AG09309 (cell line): ENCODE measurements at places on chromosomes 16 and 17.

GRCh38 chr16:65376601-65377000 lies 254.7 kb upstream of the CDH11 start:
- DNase-seq, result no peak

GRCh38 chr17:21029036-21029435 lies 13.8 kb downstream of the USP22 start:
- DNase-seq, result peak; percentile 48

DNA sequence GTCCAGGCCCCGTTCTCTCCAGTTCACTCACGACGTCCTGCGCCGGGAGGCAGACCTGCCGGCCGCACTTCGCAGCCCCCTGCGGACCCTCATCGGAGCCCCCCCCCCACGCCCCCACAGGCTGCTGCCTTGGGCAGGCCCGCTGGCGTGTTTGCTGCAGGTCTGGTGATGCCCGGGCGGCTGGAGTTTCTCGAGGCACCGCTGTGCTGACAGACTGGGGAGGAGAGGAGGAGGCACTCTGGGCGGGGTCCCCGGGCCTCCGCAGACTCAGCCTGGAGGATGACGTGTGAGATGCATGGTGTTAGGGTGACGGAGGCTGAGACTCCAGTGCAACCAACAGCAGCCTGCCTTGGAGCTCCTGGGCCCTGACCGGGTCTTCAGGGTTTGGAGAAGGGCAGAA lies 24.1 kb downstream of the BAIAP2 start:
- no peak for DNase-seq

DNA sequence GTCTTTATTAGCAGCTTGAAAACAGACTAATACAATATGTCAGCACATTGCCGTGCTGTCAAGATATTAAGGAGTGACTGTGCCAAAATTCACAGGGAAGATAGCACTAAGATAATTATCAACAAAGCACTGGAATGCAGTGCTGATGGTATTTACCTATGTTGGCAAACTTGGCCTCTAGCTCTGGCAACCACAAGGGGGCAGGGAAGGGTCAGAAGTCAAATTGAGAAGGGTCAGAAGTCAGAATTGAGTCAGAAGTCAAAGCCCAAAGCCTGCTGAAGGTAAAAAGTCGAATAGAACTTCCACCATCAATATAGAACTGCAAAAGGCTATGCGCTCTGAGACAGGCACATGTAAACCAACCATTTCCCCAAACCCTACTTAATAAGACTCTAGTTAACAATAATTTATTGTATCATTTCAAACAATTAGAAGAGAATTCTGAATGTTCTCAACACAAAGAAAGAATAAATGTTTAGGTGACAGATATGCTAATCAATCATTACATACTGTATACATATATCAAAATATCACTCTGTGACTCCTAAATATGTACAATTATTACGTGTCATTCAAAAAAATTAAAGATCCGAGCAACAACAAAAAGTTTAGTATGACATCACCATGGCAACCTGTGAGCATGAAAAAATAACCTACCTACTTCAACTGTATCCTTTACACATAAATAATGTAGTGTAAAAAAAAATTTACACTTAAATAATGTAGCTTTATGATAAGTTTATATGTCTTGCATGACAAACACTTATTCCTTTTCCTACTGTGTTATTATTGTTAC lies 916.1 kb downstream of the KCNJ2 start:
- DNase-seq, result no peak

GRCh38 chr16:279531-279930 lies 860 bp upstream of the ARHGDIG start:
- no peak for DNase-seq

- no peak for DNase-seq
These were observed 92.4 kb downstream of the CBLN1 start for GRCh38 chr16:49189286-49189685.

DNA sequence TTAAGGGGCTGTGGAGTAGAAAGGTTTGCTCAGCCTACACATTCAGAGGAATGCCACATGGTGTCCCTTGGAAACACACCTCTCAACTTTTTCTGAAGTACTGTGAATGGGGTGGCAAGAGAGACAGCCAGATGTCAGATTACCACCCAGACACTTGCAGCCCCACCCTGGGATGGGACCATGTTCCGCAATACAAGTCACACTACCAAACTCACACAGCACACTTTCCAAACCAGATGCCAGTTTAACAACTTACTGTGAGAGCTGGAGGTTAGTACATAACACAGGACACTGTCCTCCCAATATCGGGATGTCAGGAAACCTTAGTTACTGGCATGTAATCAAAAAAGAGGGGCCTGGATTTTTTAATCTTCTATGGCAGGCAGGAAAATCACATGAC lies 7.9 kb downstream of the USP7 start:
- DNase-seq, result no peak

DNA sequence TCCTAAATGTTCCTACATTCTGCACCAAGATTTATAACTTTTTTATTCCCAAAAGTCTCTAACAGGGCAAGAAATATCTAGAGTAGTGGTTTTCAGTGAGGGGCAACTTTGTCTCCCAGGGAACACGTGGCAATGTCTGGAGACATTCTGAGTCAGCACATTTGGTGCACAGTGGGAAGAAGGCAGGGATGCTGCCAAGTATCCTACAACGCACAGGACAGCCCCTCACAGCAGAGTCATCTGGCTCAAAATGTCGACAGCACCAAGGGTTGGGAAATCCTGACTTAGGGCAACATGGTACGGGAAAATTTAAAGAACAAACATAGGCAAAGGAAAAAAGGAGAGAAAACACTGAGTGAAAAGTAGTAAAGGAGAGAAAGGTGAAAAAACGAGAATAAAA lies 61.8 kb downstream of the SMG6 start:
- no peak for DNase-seq

GRCh38 chr17:37791447-37792399 lies 46.9 kb upstream of the HNF1B start:
- peak; percentile 62 for DNase-seq

GRCh38 chr17:57468932-57469775 lies 212.8 kb downstream of the MSI2 start:
- no peak for DNase-seq

DNA sequence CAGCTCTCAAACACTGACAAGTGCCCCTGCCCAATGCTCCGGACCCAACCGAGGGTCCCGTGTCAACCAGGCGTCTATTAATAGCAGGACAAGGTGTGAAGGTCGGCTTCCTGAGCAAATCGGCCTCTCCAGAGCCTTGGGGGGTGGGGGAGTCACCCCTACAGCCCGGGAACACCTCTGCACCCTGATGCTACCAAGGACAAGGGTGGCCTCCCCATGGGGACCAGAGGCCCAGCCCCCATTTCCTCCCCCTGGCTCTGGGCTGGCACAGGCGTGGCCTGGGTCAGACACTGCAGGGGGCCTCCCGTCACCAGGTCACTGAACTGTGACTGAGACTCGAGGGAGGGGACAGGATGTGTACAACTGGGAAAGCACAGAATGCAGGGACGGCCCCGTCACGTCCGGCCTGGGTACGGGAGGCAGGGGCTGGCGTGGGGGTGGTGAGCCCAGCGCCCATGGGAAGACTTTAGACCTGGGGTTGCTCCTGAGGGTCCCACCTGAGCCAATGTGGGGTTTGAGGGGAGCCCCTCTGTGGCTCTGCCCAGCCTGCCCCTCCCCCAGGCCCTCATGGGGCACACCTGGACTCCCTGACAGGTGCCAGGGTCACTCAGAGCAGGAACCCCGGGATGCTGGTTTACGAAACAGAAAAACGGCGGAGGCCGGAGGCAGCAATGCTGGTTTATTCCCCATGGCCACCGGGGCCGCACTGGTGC lies 579 bp upstream of the CYBA start:
- DNase-seq, result no peak

- no peak for DNase-seq
These were observed 698.2 kb downstream of the MAF start for GRCh38 chr16:78902321-78902720.

- no peak for DNase-seq
These were observed 17.4 kb downstream of the ADGRG1 start for GRCh38 chr16:57645691-57646387.

DNA sequence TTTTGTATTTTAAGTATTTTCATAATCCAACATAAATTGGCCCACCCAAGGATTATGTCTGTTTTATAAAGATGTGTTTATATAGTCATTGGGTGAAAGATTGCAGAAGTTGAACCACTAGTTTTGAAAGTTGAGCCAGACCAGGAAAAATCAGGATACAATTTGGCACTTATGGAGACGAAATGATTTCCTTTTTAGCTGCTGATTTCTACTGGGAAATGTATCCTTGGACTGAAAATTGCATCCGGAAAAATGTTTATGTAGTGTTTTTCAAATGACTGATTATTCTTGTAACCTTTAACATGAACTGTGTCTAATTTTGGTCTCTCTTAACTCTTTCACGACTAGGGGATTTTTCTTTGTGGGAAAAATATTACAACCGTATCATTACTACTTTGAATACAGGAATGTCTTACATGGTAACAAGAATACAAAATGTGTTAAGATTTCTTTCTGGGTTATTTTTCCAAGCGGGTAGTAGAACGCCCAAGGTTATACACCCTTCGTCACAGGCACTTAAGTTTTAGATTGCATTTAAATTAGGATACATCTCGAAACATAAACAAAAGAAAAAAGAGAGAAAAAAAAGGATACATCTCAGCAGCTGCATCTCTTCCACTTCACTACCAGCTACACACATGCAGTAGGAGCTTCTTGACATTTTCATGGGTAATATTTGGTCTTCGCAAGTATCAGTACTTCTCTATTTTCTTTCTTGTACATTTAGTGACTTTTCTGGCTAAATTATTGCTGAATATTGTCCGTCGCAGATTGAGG lies 273.0 kb upstream of the TBX2 start:
- no peak for DNase-seq

- DNase-seq, result no peak
These were observed 39.1 kb downstream of the HOXB1 start for GRCh38 chr17:48491527-48492273.

DNA sequence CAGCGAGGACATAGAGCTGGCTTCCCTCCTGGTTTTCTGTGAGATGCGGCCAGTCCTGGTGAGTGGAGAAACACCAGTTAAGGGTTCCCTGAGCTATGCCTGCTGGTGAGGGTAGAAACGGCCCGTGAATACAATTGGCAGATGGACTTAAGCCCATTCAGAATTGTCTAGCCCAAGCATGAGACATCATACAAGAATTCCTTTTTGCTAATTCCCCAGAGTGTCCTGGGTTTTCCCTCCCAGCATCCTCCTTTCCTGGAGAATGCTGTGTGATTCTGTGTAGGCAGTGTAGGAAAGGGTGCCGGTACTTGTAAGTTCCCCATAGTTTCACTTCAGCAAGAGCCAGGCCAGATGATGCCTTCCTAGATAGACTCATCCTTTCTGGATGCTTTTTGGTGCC lies 65.1 kb downstream of the SDR42E1 start:
- DNase-seq, result peak; percentile 14

- no peak for DNase-seq
These were observed 323.7 kb upstream of the CDH11 start for GRCh38 chr16:65445313-65446260.

DNA sequence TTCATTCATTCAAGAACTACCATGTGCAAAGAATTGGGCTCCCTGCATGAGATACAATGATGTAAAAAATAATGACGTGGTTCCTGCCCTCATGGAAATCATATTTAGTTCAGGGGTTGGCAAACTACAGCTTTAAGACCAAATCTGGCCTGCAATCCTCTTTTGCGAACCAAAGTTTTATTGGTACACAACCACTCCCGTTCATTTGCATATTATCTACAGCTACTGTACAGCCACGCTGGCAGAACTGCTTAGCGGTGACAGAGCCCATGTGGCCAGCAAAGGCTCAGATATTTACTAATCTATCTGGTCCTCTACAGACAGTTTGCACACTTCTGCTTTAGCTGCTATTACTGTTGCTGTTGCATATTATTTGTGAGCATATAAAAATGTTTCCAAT lies 167.7 kb downstream of the XYLT1 start:
- DNase-seq, result no peak

GRCh38 chr16:20359997-20360396 lies 7.5 kb upstream of the UMOD start:
- DNase-seq, result no peak

DNA sequence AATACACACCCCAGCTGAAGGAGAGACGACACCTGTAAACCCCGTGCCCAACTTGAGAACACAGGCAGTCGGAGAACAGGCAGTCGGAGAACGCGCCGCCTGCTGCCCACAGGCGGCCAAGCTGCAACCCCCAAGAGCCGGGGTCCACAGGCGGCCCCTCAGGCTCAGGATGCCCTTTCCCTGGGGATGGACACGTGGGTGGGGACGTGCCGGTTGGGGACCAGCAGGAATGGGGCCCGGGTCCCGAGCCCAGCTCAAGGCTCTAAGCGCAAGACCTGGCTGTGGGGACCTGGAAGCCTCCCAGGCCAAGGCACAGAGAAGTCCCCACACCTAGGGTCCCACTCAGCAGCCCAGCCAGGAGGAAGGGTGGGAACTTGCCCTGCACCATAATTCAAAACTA lies 79.5 kb upstream of the GNG13 start:
- no peak for DNase-seq

- no peak for DNase-seq
These were observed 2.9 kb downstream of the CHD9 start for GRCh38 chr16:53057658-53058057.

DNA sequence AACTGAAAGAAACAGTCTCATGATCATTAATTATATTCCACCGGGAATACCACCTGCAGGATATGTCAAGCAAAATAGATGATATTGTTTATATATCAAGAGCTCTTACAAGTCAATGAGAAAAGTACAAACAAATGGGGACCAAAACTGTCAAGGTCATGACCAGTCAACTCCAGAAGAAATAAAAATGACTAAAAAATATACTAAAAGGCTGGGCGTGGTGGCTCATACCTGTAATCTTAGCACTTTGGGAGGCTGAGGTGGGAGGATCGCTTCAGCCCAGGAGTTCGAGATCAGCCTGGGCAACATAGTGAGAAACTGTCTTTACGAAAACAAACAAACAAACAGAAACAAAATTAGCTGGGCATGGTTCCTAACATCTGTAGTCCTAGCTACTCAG lies 49.8 kb upstream of the SCNN1B start:
- no peak for DNase-seq

DNA sequence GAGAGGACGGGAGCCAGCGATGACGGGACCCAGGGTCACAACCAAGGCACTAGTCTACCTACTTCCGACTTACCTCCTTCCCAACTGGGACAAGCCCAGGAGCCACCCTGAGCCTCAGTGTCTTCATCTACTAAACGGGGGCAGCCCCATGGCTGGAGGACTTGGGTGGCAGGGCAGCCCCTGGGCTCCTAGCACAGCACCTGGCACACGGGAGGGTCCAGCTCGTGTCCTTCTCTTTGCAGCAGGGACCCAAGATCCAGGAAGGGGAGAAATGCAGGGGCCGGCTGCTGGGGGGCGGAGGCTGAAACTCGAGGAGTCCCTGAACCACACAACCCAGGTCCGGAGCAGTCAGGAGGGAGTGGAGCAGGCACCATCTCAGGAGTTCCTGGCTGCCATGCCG lies 63.2 kb downstream of the ABR start:
- DNase-seq, result no peak

- DNase-seq, result no peak
These were observed 10.8 kb downstream of the C16orf90 start for GRCh38 chr16:3484318-3485096.
